DMS53 (cell line): ENCODE measurements at places on chromosomes 6 and 20.

DNA sequence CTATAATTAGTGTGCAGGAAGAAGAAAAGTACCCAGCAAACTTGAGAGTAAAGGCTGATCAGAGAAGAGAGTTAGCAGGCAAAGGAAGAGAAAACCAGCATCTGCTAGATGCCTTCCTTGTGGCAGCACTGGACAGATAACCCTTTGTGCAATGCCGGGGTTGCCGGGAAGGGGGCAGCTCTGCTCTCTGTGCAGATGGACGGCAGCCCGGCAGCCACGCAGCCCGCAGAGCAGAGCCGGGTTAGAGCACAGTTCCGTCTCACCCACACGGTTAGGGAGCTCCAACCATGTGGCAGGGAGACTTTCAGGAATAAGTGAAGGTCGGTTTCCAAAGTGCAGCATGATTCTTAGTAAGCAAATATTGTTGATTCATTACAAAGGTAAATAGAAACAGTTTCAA, 80.0 kb upstream of the RPS6KA2 start:
- peak; percentile 87 for DNase-seq

- peak; percentile 83 for DNase-seq
Observed at GRCh38 chr6:47478233-47479139, 897 bp downstream of the CD2AP start.

- no peak for DNase-seq
Observed at GRCh38 chr20:58793512-58794420, 56.9 kb downstream of the GNAS-AS1 start.

DNA sequence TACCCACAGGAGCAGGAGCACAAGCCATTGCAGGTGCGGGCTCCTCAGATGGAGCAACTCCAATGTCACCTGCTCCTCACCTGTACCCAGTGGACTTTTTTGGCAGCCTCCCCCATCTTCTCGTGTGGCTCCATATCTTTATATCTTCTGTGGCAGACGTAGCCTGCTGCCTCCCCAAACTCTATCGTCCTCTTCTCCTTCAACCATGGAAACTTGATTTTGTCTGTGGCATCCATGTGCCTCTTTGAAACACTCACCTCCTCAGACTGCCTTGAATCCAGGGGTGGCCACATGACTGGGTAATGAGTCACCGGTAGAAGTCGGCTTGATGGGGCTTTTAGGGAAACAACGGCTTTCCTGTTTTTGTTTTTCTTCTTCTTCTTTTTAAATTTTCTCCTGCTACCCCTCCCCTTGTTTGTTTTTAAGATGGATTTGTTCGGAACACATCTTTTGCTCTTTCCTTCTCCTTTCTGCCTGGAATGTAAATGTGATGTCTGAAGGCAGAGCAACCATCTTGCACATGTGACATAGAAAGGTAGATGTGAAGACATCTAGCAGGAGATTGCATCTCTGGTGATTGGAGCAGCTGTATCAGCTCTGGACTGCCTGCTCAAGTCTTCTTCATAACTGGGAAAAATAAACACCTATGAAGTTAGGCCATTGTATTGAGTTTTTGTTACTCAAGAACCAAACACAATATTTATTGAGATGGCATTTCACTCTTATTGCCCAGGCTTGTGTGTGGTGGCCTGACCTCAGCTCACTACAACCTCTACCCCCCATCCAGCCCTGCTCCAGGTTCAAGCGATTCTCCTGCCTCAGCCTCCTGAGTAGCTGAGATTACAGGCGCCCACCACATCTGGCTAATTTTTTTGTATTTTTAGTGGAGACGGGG, 69.9 kb upstream of the DDR1 start:
- DNase-seq: peak; percentile 44

DNA sequence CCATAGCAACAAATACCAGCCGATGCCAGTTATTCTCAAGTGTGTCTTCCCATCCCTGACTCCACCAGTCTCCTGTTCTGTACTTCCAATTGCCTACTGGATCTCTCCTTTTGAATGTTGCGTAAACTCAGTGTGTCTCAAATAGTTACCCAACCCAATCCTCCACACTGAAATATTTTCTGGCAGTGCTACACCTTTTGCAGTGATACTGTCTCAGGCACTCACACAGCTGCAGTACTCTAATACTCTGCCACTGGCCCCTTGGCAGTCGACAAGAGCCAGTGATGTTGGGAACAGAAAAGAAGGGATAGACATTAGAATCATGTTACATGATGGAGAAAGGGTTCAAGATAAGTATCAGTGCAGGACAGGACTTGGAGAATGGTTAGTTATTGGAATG, 31.8 kb upstream of the FOXO3 start:
- DNase-seq: no peak
